Esophagus squamous epithelium (tissue), 5 donors: ENCODE measurements at places on chromosomes 3 and 15.

DNA sequence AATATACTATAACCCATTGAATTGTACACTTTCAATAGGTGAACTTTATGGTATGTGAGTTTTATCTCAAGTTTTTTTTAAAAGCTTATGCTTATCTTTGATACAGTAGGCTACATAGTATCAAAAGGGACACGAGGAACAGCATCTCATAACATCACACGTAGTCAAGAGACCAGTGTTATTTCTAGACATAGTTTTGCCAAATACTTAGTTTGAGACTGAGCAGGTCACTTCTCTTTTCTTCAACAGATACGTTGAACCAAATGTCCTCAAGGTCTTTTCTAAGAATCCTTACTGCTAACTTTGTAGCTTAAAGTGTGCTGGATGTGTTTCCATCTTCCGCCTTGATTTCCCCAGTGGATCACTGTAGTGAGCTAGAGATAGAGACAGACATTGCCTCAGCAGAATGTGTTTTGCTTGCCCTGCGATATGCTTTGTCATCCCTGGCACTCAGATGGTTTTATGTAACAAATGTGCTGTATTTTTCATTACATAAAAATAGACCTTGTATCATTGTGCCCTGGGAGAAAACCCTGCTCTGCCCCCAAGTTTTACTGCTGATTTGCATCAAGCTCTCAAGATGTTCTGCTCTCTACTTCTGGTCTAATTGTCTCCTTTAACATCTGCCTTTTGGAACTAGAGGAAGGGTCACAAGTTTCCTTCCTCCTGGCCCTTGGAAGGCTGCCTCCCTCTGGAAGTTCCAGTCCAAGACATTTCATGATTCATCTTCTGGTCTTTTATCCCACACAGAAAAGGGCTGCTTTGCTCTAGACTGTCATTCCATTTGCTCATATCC is 426.4 kb upstream of the RGMA start:
- DNase-seq, result no peak

DNA sequence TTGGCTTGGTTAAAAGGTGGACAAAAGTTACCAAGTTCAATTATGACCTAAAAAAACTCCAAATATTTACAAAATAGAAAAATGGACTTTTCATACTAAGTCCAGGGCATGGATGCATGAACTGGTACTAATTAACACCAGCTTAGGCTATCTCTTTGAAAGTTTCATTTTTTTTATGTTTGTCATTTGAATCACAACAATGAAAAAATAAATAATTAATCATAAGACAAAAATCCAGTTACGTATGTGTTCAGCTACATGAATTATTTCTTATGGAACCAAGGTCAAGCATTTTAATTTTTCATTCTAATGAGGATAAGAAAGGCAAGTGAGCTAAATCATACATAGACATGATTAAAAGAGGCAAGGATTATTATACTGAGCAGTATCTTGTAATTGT is 23.7 kb upstream of the STRIT1 start:
- no peak for DNase-seq

DNA sequence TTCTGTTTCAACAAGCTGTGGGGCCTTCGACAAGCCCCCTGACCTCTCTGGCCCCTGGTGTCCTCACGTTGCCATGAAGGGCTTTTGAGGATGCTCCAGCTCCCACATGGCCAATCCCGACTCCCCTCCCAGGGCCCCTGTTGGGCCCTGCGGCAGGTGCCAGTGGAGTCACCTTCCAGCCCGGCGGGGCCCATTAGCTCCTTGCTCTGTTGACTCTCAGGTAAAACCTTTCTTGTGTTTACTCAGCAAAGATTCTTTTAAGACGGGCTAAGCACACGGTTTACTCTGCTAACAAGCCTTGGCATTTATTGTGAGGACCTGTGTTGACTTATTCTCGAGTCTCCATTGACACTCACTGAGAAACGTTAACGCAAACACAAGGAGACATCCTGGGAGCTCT is 15.0 kb downstream of the RPLP1 start:
- DNase-seq, result no peak

- no peak for DNase-seq
Observed at GRCh38 chr3:125406070-125406469, 30.9 kb upstream of the ZNF148 start.

GRCh38 chr15:28978661-28979060 is 92.9 kb downstream of the APBA2 start:
- no peak for DNase-seq

- no peak for DNase-seq
Observed at GRCh38 chr3:62975566-62975965, 100.3 kb upstream of the CADPS start.

DNA sequence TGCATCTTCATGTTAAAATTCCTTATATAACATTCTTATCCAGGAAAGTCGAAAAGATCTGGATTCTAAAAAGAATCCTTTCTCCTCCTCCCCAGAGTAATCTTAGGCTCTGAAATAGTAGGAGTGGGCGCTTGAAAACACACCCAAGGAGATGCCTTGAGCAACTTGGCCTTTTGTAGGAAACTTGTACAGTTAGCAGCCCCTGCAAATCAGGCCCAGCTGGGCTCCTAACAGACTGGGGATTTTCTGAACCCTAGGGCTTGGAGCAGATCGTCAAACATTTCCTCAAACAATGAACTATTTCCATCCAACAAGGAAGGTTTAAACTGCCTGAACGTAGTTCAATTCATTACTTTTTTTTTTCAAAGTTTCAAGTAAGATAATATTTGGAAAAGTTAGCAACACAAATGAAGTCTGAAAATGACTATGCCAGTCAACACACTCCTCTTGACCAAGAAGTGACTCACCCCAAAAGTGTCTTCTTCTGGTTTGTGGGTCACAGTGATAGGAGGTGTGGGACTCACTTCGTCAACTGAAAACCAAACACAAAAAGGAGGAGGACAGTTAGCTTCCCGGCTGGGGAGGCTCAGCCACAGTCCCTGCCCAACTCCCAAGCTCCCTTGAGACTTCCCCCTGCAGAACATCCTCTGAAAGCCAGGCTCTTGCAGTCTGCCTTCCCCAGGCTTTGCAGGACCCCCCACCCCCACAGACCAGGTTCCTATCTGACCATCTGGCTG is 129.7 kb downstream of the NTRK3 start:
- no peak for DNase-seq

DNA sequence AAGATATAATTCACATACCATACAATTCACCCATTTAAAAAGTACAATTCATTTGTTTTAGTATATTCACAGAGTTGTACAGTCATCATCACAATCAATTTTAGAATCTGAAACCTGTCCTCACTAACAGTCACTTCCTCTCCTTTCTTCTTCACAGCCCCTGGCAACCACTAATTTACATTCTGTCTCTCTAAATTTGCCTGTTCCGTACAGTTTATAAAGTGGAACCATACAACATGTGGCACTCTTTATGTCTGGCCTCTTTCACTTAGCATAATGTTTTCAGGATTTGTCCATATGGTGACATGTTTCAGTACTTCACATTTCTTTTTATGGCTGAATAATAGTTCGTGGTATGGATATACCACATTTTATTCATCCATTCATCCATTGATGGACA is 22.7 kb downstream of the ERICH6 start:
- DNase-seq, result no peak

DNA sequence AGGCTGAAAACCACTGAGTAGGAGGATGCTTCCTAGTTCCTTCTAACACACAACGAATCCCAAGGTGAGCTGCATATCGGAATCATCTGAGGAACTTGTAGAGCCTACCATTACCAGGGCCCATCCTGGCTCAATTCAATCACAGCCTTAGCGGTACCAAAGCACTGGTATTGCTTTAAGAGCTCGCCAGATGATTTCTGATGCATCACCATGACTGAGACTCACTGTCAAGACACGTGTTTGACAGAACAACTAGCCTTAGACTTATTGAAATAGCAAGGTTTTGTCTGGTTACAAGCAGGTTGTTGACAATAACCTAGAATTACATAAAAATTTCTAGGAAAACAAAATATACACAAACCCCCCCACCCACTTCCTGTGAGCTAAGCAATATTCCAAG is 68.5 kb downstream of the CBLB start:
- DNase-seq, result no peak

DNA sequence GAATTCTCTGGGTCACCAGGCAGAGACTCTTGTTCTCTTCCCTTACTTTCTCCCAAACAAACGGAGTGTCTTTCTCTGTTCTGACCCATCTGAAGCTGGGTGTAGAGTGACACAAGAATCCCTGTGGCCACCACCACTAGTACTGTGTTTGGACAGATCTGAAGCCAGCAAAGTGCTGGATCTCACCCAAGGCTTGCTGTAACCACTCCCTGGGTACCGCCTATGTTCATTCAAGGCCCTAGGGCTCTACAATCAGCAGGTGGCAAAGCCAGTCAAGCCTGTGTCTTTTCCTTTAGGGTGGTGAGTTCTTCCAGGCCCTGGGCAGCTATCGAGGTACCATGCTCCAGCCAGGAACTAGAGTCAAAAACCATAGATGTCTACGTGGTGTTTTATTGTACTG is 149.2 kb upstream of the CTNNB1 start:
- no peak for DNase-seq

DNA sequence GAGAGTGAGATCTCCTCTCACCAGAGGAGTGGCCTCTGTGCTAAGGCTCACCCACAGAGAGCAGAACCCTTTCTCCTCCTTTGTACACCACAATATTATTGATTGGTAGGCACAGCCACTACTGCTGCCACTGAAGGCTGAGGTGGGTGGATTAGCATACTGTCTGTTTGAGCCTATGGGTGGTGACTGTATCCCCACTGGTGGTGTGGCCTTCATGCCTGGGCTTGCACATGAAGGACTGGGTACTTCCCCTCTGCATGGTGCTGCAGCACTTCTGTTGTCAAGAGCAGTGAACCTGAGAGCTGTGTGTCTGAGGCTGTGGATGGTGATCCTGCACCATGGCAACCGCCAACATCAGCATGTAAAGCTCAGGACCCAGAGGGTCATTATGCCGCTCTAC is 35.7 kb upstream of the NECTIN3 start:
- no peak for DNase-seq

DNA sequence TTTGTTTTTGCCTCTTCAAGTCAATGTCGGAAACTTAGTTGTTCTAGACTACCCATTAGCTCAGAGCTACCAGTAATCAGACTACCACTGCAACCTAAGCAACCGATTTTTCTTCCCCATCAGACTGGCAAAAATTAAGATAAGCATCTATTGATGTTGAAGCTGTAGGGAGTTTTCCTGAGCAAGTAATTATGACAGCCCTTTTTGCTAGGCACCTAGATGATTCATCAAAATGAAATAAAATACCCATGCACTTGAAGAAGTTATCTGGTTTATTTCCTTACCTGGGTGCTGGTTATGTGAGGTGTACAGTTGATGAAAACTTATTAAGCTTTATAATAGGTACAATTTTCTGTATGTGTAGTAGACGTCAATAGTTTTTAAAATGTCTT is 554 bp upstream of the COMMD4 start:
- DNase-seq, result no peak

- no peak for DNase-seq
Observed at GRCh38 chr3:172279191-172279640, 169.0 kb downstream of the GHSR start.

- DNase-seq, result no peak
Observed at GRCh38 chr15:81299630-81300273, 24.2 kb downstream of the STARD5 start.

DNA sequence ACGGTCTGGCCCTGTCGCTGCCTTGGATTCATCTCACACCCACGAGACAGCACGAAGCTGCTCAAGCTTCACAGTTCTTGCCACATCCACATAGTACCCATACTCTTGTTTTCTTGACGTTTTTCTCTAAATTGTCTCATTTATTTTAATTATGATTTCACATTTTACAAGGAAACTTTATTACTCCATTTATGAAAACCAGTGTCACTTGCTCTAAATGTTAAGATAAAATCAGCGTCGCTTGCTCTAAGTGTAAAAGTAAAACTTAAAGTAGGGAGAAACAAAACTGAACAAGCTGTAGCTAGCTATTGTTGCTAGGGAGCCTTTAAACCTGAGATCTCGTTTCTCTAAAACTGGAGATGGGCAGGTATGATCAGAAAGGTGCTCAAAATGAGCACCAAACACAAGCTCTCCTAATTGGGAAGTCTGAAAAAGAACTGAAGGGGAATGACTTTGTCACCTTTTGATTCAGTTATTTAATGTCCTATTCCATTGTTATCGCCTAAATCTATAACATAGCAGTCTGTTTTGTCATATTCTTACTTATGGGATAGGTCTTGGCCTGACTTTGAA is 680 bp downstream of the IFT122 start:
- DNase-seq, result no peak

GRCh38 chr15:49908236-49908932 is 210.6 kb downstream of the ATP8B4 start:
- DNase-seq, result no peak

DNA sequence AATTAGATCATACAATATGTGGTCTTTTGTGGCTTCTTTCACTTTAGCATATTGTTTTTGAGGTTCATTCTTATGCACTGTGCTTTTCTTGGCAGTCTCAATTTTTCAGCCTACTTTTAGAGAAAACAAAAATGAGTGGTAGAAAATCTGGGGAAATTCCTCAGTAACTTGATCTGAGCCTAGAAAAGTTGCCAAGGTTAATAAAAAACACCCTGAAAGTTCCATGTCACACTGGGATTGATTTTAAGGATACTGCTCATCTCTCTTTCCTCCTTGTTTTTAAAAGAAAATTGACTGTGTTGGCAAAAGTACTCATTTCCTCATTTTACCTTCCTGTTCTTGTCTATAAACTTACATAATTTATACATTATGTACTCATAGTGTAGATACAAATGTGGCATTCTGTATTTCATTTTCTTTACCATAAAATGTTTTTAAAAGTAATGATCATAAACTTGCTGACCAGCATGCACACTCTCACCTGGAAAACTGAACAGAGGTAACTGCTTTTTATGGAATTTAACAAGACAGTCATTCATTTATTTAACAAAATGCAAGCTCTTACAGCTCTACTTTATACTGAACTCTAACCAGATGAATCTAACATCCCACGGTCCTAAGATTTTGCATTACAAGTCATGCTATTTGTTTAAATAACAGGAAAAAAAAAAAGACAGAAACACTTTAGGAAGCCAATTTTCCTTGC is 28.6 kb upstream of the SH3BP5 start:
- no peak for DNase-seq

GRCh38 chr3:115617591-115617990 is 5.7 kb upstream of the GAP43 start:
- DNase-seq, result no peak

- DNase-seq, result no peak
Observed at GRCh38 chr15:68471541-68471940, 39.6 kb upstream of the ITGA11 start.

DNA sequence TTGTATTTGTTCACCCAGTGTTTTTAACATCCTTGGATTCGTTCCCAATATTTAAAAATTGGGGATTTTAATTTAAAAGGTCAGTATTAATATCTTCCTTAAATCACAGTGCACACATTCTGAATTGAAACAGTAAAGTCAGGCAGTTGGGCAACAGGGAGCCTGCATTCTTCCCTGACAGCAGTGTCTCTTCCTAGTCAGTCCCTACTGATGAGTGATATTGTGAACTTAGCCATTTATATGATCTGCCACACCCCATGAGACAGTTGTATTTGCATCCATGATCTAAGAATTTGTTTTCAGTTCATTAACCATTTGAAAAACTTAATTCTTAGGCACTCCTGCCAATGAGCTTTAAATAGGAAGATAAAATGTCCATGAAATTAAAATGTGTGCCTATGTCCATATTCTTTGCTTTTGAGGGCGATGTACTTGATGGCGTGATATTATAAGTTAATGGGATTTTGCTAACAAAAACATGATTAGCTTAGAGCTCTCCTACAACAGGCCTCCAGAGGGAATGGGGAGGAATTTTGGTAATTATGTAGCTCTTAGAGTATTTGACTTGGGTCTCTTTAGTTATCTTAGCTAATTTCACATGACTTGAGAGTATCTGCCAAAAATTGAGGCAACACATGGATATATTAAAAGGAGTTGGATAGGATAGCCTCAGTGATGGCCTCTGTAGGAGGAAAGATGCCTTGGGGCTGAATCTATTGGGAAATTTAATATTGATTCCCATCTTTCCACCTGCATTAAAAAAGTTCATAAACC is 219.3 kb downstream of the PTPRG start:
- no peak for DNase-seq
